ENCODE measurements at places on chromosomes 7 and 10.
A peak's percentile ranks its signal among the peaks of the same experiment; 100 is the strongest.

GRCh38 chr10:103980288-103980906 lies 13.5 kb downstream of the SLK start:
- DNase-seq = no peak

- no peak for DNase-seq
Measured at GRCh38 chr7:103142494-103142893, 6.4 kb downstream of the NAPEPLD start.

GRCh38 chr10:102641880-102642735 lies 2.2 kb upstream of the TRIM8 start:
- DNase-seq = peak; percentile 99

DNA sequence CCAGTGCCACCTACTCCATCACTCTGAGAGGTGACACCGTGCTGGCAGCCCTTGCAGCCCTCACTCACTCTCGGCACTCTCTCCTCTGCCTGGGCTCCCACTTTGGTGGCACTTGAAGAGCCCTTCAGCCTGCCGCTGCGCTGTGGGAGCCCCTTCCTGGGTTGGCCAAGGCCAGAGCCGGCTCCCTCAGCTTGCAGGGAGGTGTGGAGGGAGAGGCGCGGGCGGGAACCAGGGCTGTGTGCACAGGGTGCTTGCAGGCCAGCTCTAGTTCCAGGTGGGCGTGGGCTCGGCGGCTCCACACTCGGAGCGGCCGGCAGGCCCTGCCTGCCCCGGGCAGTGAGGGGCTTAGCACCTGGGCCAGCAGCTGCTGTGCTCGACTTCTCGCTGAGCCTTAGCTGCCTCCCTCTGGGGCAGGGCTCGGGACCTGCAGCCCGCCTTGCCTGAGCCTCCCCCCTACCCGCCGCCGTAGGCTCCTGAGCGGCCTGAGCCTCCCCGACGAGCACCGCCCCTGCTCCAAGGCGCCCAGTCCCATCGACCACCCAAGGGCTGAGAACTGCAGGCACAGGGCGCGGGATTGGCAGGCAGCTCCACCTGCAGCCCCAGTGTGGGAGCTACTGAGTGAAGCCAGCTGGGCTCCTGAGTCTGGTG lies 48.7 kb upstream of the SLC35G1 start:
- DNase-seq = no peak

- DNase-seq = no peak
Measured at GRCh38 chr10:81026591-81026990, 488.9 kb downstream of the SH2D4B start.

- no peak for DNase-seq
Measured at GRCh38 chr10:13634207-13634606, 47.4 kb downstream of the PRPF18 start.

- DNase-seq = no peak
Measured at GRCh38 chr10:26939290-26939961, 78.7 kb upstream of the ABI1 start.

DNA sequence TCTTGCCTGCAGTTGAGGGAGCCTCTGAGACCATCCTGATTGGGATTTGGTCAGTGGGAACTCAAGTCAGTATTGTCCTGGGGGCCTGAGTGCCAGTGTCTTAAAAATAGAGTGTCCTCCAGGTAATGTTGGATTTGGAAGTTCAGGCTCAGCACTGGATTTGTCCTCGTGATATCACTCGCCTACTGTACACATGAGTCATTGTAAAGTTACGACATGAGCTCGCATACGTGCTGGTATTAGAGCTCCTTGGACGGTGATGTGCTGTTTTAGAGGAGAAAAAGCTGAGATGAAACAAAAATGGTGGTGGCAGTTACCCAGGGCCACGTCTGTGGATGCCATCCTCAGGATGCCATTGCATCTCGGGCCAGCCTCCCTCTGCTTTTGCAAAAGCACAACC lies 78.2 kb downstream of the MGMT start:
- DNase-seq = no peak

DNA sequence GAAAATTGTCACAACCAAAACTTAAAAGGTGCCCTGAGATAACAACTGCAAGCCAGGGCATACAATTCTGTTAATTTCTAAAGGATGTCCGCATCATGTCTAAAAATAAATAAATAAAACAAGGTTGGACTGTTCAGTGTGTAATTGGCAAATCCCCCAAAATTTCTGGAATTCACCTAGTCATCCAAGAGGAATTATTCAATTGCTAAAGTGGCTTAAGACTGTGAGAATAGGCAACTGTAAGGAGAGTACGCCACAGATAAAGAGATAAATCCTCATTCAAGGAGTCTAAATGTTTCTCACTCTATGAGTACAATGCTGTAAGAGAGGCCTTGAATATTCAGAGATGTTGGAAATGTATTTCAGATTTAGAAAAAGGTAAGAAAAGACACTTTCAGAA lies 37.2 kb downstream of the PIK3AP1 start:
- no peak for DNase-seq

DNA sequence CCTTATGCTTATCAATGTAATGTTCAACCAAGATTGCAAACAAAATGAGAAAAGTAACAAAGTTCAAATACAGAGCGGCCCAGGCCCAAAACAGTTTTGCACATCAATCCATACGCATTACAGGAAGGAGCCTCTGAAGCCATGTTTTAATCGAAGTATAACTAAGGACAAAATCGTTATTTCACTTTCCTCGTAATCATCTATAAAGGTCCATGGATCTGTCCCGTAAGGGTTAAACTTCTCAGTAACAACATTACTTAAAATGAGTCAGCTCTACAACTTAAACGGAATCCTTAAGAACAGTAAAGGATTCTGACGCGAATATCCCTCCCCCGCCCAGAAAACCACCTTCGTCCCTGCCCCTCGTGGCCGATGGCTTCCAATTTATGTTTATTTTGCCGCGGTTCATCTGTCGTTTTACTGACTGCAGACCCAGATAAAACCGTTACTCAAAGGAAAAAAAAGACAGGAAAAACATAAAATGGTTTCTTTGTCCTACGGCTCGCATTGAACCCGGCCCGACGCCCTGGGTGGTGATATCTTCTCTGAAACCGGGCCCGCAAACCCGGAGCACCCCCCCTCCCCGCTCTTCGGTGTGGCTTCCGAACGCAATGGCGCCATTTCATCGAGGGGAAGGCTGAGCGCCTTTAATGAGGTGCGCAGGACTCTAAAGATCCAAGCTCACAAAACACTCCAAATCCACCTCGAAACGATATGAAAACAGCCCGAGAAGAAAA lies 1.1 kb downstream of the HNRNPA2B1 start:
- DNase-seq = peak; percentile 73

- peak; percentile 90 for DNase-seq
Measured at GRCh38 chr10:5317547-5318107, 47.1 kb upstream of the UCN3 start.

All from stimulated activated CD4-positive, alpha-beta T cell treated with anti-CD3 and anti-CD28 coated beads, Interleukin-15, amount 100 ng/mL, for 24 hours (primary cell).